H4 (cell line): ENCODE measurements at places on chromosomes 12 and 14. TPM values are rescaled to one million over a fixed set of nuclear protein-coding genes. Genes with fewer than 3 reads are reported as not detected.

GRCh38 chr14:100076606-100077005, 11.4 kb downstream of the EVL start:
- DNase-seq: no peak

GRCh38 chr12:122593910-122594309, 66.9 kb downstream of the KNTC1 start:
- DNase-seq: no peak

Gene DCN
- 5.6 and 14.6 TPM in 2 replicates for total RNA-seq

Gene LRTM2
- total RNA-seq: not detected in 2 replicates

Gene OR6C76
- not detected in 2 replicates for total RNA-seq

Gene C14orf39
- not detected in 2 replicates for total RNA-seq

GRCh38 chr14:47526591-47527244, 148.7 kb downstream of the MDGA2 start:
- no peak for DNase-seq

GRCh38 chr12:85803231-85803630, 33.0 kb downstream of the RASSF9 start:
- DNase-seq: no peak

DNA sequence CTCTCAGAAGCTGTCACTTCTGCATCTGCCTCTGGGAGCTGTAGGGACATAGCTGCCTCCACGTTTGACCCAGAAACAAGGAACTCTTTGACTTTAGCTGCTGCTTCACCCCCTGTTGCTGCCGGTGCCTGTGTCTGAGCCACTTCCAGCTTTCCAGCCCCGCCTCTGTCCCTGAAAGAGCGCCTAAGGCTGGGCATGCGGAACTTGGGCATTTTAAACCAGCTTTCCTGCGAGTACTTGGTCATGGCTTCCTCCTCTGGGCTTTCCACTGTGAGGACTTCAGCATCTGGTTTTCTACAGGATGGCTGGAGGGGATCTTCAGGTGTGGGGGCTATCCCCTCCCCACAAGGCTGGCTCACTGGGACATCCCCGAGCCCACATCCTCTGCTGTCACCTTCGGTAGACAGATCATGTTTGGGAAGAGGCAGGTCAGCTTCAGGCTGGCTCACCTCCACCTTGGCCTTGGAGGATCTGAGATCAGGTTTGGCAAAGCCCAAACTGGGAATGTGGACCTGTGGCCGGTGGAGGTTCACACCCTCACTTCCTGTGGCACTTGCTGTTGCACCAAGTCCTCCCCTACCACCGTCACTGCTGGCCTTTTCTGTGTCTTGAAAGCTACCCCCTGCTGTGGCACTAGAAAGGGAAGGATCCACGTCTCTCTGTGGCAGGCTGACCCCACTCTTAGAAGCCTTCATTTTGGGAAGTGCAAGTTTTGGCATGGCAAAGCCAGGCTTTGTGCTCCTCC, 15.2 kb downstream of the PLD4 start:
- no peak for DNase-seq

- DNase-seq: no peak
Measured at GRCh38 chr12:124556896-124557501, 10.4 kb downstream of the NCOR2 start.

DNA sequence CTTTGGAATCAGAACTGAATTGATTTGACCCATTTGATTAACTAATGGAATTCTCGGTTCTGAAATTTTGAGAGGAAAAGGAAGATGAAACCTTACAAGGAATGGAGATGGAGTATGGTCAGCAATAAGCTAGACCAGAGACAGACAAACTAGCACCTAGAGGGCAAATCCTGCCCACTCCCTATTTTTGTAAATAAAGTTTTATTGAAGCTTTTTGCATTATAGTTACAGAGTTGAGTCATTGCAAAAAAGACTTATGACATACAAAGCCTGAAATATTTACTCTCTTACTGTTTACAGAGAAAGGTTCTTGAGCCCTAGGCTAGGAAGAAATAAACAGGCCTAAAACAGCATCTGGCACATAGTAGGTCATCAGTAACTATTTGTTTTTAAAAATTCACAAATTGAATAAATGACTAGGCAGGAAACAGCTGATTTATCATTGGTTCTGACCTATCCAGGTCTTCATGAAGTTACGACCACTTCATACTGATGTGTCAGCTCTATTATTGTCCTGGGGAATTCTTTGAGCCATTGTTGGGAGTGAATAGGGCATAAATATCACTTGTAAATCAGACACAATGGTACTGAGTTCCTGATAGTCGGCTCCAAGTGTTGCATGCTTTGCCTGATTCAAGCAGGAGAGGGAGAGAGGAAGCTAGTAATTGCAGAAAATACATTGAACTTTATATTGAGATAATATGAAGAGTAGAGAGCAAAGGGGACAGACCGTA, 14.6 kb upstream of the STAB2 start:
- DNase-seq: no peak

- DNase-seq: no peak
Measured at GRCh38 chr12:122028165-122028904, 6.7 kb downstream of the BCL7A start.

GRCh38 chr12:114444422-114445279, 38.7 kb upstream of the TBX5 start:
- DNase-seq: no peak

DNA sequence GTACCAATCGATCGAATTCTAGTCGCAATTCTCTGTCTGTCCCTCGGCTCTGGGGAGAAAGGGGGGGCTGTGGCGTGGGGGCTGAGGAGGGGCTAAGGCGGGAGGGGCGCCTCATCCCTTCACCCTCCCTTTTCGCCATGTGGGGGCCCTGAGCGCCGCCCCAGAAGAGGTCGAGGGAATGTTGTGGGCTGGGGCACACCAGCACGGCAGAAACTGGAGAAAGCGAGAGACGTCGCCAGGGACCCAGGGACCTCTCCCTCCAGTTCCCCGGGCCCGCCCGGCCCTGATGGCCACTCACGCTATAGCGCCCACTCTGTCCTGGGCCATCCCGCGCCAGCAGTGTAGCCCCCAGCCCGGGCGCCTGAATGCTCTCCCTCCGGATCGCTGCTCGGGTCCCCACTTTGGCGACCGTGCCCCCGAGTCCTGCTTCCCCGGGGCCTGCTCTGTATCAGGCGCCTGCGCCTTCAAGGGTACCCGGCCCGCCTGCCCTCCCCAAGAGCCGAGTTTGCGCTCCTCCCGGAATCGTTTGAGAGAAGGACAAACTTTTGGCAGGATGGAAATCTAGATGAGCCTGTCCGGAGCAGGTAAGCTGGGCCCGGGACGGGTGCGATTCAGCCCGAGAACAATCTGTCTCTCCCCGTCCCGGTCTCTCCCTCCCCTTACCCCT, 62.6 kb downstream of the SMUG1 start:
- DNase-seq: no peak

Gene TTC9
- total RNA-seq: 0.68 and 0.88 TPM in 2 replicates

DNA sequence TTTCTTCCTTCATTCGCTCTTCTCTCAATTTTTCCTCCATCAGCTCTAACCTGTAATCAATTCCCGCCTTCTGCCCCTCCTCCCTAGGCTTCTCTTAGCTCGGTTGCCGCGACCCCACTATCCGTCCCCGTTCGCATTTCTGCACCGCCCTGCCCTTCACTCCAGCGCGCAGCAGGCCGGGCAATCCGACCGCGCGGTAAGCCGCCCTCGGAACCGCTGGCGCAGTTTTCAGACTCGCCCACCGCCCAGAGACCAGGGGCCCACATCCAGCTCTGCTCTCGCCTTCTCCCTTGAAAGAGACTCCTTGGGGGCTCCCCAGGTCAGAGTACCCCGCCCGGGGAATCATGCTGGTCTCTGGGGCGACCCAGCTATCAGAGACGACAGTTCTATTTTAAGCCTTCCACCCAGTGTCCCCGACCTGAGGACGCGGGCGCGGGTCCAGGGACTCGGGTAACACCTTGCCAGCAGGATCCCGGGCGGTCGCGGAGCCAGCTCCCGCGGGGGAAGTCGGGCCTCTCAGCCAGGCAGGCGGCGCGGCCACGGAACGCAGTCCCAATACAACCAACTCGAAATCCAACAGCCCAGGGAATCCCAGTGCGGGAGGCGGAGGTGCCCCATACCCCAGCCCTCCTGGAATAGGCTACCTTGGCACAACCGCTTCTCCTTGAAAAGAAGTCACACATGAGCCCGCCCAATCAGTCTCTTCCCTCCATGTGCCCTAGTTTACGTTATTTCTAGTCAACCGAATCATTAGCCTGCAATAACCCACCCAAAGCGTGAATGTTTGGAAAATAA, 5.7 kb upstream of the SLC38A4 start:
- no peak for DNase-seq

- DNase-seq: no peak
Measured at GRCh38 chr12:93805736-93806141, 128.6 kb downstream of the CRADD start.

GRCh38 chr12:122104844-122105243, 26.3 kb downstream of the MLXIP start:
- no peak for DNase-seq

GRCh38 chr12:127272864-127273263, 994.1 kb upstream of the TMEM132C start:
- peak; percentile 27 for DNase-seq

DNA sequence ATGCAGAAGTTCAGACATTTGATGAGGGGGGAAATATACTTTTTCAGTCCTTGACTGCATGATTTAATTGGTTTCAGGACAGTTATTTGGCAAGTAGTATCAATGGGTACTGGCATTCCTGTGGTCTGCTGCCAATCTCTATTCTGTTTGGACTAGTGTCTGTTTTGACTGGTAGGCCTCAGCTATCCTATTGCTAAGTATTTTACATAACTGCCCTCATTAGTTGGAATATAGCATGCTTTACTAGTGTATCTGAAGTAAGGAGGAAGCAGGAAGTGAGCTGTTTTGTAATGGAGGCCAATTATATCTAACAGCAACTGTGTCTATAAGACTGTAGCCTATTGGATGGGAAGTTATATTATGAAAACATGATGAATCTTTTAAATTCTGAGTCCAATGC, 104.3 kb downstream of the FLRT2 start:
- DNase-seq: peak; percentile 8

GRCh38 chr14:96538097-96538989, 36.2 kb downstream of the PAPOLA start:
- DNase-seq: no peak

- DNase-seq: no peak
Measured at GRCh38 chr14:22780105-22780679, 13.7 kb downstream of the OXA1L start.

DNA sequence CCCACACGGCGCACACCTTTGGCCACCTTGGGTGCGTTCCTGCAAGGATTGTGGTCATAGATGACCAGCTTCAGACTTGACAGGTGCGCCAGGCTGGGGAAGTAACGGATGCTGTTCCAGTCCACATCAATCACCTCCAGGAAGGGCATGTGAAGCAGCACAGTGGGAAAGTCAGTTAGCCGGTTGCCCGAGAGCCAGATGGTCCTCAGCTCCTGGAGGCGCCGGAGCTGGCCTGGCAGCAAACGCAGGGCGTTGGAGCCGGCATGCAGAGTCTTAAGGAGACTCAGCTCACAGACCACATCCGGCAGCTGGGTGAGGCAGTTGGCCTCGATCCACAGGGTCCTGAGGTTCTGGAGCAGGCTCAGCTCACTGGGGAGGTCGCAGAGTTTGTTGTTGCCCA, 581 bp downstream of the LRRC10 start:
- no peak for DNase-seq

GRCh38 chr12:124774054-124774461, 89.6 kb downstream of the SCARB1 start:
- DNase-seq: no peak

GRCh38 chr14:47226877-47227520, 448.4 kb downstream of the MDGA2 start:
- peak; percentile 60 for DNase-seq

- DNase-seq: no peak
Measured at GRCh38 chr12:89861086-89861485, 152.4 kb upstream of the ATP2B1 start.

Gene BEGAIN
- 1.8 TPM in 1 of 2 replicates, not detected in the other for total RNA-seq

- no peak for DNase-seq
Measured at GRCh38 chr12:1692226-1692625, 1.4 kb downstream of the ADIPOR2 start.

DNA sequence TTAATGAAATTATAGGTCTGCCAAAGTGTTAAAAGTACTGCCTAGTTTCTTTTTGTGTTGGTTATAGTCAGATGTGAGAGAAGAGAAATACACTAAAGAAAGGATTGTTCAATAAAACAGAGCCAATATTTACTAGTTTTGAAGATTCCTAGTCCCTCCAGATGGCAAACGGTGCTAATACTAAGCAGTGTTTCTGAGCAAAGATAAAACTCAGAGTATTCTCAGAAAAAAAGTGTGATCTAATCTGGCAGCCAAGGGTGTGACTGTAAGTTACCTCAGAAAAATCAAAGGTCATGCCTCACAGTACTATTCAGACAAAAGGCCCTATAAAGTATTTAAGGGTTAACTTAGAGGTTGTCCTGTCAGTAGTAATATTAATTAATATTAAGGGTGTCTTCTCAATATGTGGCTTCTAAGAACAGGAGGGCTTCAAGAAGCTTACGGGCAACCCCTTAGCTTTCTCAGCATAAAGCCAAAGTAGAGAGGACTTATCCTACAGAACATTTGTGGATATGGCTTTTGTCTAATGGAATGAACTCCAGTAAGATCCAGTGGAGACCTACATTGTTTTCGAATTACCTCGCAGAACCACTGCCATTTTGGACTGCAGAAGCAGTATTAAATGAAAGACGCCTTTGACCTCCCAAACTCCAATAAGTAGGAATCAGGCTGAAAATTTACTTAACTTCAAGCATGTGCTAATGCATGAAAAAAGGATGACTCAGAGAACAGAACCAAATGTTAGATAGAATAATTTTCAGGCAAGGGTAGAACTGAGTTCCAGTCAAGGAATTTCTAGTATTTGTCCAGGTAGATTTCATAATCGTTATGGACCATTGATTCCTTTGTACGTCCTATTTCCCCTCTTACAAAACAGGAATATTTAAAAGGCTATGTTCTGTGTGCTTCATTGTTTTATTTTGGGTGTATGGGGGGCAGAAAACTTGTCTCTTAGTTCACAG, 46.6 kb downstream of the USP15 start:
- no peak for DNase-seq

GRCh38 chr12:121712190-121712460, 427 bp upstream of the TMEM120B start:
- no peak for DNase-seq

Gene MSI1
- total RNA-seq: 0.35 and 0.72 TPM in 2 replicates

- no peak for DNase-seq
Measured at GRCh38 chr12:55673638-55674037, 34.1 kb downstream of the ITGA7 start.

GRCh38 chr14:54170301-54170700, 213.7 kb upstream of the BMP4 start:
- no peak for DNase-seq

Gene STYK1
- 3.3 and 3.8 TPM in 2 replicates for total RNA-seq

DNA sequence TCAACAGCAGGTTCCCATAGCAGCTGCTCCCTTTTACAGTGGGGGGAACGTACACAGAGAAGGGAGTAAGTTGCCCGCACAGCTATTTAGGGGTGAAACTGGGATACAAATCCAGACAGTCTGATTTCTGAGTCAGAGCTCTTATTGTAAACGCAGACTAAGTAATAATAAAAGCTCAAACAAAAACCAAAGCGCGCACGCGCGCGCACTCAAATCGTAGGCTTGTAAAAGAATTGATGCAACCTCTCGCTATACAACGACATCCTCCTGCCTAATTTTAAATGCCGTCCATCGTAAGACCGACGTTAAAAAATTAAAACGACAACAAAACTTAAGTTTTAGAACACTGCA, 747 bp upstream of the DACT1 start:
- DNase-seq: peak; percentile 68
